ENCODE measurements at places on chromosomes 11 and 22.

GRCh38 chr11:18720808-18721560 lies 5.0 kb downstream of the IGSF22 start:
- peak; percentile 53 for DNase-seq

- no peak for DNase-seq
Measured at GRCh38 chr11:121461843-121462242, 9.1 kb upstream of the SORL1-AS1 start.

DNA sequence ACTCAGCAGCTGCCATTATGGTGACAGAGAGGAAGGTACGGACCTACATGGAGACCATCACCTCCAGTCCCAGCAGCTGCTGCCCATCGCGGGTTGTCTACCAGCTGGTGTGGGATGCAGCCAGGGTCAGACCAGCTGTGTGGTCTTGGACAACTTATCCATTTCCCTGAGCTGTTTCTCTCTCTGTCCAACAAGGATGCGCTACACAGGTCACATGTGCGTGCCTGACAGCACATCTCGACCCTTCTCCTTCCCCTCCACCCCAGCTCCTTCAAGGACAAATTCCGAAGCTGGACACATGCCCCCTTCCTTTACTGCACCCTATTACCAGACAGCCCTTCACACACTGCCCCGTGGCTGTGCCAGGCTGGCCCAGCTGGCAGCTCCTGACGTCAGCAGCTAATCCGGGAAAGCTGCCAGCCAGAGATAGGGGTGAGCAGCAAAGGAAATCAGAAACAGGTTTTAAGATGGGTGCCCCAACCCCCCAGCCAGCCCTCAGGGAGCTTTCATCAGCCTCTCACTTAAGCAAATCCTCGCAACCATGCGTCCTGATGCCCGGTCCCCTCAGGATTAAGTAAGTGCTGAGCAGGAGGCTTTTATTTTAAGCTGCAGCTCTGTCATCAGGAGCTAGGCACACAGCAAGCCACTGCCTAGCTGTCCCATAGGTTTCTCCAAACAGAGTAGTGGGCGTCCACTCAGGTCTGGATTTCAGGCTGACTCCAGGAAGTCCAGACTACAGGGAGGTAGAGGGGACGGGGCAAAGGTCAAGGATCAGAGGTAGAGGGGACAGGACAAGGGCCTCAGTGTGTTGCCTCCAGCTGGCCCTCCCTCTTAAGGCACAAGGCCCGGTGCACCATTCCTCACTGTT lies 20.3 kb downstream of the TEF start:
- no peak for DNase-seq

- DNase-seq = no peak
Measured at GRCh38 chr22:26050079-26050478, 119.2 kb upstream of the SEZ6L start.

DNA sequence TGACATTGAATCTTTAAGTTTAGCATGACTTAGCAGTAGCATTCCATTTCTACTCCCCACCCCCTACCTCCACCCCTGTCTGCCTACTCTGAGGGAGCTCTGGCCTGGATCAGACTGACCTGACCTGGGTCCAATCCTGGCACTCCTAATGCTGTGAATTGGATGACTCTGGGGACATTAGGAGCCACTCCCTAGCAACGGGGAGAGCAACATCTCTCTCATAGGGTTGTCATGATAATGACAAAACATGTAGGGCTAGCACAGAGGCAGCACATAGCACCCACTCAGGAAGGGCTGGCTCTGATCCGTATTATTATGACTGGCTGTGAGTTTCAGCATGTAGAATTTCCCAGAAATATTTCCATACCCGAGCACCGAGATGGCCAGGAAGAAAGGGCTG lies 40.5 kb downstream of the CABIN1 start:
- no peak for DNase-seq

DNA sequence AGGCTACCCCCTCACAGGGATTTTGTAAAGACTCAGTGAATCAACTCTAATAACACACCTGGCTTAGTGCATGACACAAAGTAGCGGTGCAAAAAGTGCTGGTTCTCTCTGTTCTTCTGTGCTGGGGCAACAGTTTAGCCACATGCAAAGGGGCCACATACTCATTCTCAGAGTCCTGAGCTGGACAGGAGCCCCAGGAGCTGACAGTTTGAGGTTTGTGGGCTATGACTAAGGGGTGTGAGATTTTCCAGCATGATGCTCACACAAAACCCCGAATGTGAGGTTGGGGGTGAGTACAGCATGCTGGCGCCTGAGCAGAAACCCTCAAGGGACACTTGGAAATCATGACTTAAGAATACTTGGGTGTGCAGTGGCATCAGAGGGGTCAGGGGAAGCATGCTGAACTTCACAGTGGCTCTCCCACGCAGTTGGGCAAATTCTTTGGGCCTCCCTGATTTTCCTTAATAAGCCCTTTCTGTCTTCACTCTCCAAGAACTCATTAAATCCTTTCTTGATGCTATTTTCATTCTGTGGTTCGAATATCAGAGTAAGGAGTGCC lies 31.0 kb downstream of the TMPRSS5 start:
- no peak for DNase-seq

DNA sequence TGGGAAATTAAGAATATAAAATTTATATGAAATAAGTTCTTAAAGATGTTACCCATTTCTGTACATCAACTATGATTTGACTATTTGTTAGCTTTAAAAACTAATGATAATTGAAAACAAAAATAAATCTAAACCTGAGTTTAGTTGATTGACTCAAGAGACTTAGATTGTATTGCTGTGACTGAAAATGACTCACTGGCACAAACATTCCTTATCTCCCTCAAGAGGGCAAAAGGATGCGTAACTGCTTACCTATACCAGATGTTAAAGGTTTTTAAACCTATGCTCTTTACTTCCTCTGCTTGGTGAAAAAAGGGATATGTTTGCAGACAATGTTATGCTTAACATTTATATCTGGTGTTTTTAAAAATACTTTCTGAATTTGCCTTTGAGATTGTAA lies 30.3 kb downstream of the ATM start:
- no peak for DNase-seq

- peak; percentile 29 for DNase-seq
Measured at GRCh38 chr11:61041755-61042518, 60.4 kb upstream of the CD5 start.

GRCh38 chr22:44595841-44596341 lies 97.9 kb upstream of the RTL6 start:
- no peak for DNase-seq

DNA sequence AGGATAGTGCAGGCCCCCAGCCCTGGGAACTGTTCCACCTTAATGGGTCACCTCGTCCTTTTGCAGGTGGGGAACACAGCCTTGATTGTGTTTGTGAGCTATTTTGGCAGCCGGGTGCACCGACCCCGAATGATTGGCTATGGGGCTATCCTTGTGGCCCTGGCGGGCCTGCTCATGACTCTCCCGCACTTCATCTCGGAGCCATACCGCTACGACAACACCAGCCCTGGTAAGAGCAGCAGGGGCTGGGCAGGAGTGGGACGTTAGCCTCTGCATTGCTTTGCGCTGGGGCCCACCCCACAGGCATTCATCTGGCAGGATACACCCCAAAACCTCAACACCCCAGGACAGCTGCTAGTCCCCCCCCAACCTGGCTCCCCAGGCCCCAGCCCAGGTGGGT lies 14.8 kb downstream of the SLCO2B1 start:
- DNase-seq = no peak

DNA sequence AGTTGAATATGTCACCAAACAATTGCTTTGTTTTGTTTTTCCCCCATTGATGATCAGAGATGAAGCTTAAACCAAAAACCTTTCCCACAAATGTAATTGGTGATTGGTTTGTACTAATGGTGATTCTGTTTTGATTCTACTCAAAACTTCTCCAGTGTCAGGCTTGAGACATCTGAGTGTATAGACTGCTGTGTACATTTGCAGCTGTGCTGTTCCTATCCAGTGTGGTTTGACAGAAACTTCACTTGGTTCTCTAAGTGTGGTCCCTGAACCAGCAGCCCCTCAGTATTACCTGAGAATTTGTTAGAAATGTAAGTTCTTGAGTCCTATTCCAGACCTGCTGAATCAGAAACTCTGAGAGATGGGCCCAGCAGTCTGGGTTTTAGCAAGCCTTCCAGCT lies 84.8 kb downstream of the PPP6R3 start:
- no peak for DNase-seq

- DNase-seq = no peak
Measured at GRCh38 chr11:44754876-44755555, 28.3 kb downstream of the TSPAN18 start.

- DNase-seq = no peak
Measured at GRCh38 chr22:46233231-46233630, 16.9 kb downstream of the CDPF1 start.

- no peak for DNase-seq
Measured at GRCh38 chr11:12324585-12324984, 52.8 kb upstream of the PARVA start.

DNA sequence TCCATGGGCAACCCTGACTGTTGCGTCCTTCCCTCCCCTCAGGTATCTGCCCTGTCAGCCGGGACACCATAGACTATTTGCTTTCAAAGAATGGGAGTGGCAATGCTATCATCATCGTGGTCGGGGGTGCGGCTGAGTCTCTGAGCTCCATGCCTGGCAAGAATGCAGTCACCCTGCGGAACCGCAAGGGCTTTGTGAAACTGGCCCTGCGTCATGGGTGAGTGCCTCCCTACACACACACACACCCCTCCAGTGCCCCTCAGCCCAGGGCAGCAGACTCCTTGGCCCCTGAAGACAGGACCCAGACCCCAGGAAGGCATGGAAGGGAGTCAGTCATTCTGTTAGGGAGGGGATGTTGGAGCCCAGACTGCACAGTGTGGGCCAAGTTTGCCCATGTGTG lies 17.9 kb upstream of the UVRAG start:
- DNase-seq = no peak

DNA sequence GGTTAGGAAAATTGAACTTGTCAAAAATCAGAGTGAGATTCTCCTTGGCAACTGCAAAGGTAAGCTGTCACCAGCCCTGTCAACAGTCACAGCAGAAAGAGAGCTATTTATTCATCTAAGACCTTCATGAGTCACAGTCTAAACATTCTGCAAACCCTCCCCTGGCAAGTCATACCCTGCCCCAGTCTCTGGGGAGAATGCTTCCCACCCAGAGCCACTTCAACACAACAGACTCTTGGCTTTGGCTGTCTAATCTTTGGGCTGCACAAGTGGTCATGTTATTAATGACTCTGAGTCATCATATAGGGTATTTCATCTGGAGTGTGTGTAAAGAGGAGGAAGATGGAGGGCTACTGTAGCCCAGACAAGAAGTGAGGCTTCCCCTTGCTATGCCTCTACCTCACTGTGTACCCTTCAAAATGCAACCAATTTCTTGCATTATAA lies 153.4 kb downstream of the CCDC34 start:
- peak; percentile 38 for DNase-seq

GRCh38 chr11:92295175-92296137 lies 70.8 kb downstream of the FAT3 start:
- DNase-seq = no peak

DNA sequence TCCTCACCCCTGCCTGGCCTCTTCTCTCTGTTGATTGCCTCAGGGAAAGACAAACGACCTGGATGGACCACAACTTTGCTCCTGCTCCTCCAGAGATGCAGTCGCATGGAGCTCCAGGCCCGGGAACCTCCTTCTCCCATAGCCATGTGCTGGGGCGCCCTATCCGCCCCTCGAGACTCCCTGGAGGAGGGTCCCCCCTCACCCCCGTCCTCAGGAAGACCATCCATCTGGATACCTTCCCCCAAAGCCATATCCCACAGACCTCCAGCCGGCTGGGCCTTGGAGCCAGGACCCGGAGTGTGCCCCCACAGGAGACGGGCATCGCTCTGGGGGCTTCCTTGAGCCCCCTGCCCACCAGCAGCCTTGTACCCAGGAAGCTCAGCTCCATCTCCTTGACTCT lies 2.2 kb downstream of the SEPTIN3 start:
- no peak for DNase-seq

DNA sequence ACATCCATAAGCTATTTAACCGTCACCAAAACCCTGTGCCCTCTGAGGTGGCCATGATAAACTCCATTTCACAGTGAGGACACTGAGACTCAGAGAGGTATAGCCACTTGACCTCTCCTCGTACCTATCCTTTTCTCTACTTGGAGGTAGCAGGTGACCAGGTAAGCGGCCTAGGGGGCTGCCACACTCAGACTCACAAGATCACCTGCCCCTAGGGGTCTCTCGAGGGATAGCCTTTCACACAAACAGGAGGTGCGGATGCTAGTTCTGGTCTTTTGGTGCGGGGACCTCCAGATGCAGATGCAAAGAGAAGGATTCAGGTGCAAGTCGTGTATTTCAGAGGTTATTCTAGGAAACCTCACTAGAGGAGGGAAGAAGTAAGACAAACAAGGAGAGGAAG lies 14.6 kb downstream of the MS4A18 start:
- DNase-seq = no peak

GRCh38 chr11:86814775-86815174 lies 14.4 kb downstream of the PRSS23 start:
- no peak for DNase-seq

DNA sequence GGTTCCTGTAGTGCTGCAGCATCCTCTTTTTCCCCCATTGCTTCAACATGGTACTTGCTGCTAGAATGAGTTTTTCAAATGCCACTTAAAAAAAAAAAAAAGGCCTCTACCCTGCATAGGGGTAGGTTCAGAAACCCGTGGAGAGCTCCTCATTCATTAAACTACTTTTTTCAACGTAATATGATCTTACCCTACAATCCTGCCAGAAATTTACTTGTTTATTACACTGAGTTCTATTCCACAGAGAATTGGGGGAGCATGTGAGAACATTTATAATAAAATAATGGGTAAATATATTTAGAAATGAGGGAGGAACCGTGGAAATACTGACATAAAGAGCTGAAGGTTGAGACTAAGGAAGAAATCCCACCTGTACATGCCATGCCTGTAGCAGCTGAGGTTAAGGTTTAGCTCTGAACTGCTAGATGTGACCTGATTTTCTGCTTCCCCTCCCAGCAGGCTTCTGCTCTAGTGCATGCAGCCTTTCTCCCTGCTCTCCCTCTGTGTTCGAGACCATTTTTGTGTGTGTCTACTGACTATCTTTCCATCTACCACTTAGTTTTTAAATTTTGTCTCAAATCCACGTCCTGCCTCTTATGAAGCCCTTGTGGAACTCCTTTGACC lies 225.7 kb downstream of the DDX10 start:
- no peak for DNase-seq

GRCh38 chr11:90803366-90803765 lies 580.5 kb upstream of the CHORDC1 start:
- no peak for DNase-seq

- DNase-seq = no peak
Measured at GRCh38 chr11:65997286-65997685, 4.7 kb downstream of the EIF1AD start.

DNA sequence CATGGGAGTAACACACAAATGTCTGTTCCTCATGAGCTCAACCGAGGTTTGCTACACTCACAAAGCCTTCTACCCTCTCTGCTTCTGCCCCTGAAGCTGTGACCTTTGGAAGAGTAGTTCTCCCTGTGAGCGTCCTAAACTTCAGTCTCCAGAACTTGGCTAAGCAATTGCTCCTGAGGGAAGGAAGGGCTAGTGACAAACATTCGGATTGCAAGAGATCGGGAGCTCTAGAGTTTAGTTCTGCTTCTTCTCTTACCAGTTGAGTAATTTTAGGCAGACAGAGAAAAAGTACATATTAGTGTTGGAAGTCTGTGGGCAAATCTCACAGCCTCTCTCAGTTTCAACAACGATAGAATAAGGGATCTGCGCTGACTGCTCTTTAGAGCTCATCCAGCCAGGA lies 27.3 kb upstream of the ELF5 start:
- no peak for DNase-seq
